ENCODE measurements at places on chromosomes 7 and 10.

- no peak for DNase-seq
Measured at GRCh38 chr10:3452173-3452626, 279.6 kb upstream of the PITRM1 start.

GRCh38 chr7:47226696-47227095, 355.2 kb downstream of the TNS3 start:
- DNase-seq = no peak

- no peak for DNase-seq
Measured at GRCh38 chr7:11177793-11178192, 204.1 kb downstream of the PHF14 start.

DNA sequence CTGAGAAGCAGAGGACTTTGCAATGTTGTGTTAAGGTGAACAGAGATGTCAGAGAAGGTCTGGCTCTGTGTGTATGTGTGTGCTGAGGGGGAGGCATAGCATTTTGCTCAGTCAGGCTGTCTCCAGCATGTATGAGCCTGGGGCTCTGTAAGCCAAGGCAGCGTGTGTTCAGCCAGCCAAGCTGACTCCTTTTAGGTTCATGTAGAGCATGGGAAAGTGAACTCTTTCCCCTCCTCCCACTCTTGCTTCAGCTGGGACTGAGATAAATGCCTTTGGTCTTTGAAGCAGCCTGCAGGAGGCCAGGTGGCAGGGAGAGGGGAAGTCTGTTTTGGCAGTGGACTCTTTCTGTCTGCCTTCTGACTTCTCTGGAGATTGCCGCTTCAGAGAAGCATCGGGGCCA, 3.8 kb downstream of the SFXN2 start:
- no peak for DNase-seq

GRCh38 chr10:10821926-10822325, 195.7 kb upstream of the CELF2 start:
- DNase-seq = no peak

- no peak for DNase-seq
Measured at GRCh38 chr10:124319926-124320391, 98.8 kb downstream of the OAT start.

GRCh38 chr7:84829719-84830118, 357.1 kb downstream of the SEMA3D start:
- no peak for DNase-seq

DNA sequence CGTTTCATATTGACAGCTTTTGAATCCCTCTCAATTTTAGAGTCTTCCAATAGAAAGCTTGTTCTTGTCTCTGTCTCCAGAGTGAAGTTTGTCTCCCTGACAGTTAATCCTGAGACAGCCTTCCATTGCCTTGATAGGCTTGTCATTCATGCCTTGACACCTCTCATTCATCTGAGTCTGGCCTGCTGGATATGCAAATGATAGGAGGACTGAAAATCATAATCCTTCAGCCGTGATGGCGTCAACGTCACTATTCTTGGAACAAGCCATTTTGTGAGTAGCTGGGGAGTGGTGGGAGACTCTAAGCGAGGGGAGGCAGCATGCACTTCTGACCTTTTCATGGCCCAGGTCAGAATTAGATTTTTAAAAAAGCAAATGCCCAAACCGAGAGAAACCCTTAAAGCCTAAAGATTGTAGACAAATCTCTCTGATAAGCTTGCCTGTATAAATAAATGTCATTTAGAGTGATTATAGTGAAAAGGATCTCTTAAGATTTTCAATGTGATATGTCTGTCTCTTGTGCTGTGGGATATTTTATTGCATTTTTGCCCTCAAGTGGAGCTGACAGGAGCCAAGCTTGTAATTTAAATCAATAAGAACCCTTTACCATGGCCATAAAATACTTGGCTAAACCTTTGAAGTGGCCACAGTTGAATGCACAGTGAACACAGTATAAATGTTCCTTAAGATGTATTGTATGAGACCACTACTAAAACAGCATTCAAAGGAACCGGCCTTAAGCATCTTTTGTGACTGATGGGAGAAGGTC, 148.8 kb downstream of the SNX10 start:
- DNase-seq = peak; percentile 64

DNA sequence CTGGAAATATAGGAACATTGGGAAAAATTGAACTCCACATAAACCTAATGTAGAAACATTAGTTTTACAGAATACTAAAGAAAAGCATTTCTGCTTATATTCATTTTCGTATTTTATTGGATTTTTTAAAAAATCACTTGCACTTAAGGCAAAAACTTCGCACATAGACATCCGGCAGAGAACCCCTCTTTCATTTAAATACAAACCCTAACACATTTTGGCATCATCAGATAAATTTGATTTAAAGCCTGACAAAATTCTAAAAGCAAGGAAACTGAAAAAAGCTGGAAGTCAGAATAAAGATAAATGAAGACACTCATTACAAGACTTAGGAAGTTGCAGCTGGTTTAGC, 396 bp upstream of the EXOC4 start:
- DNase-seq = no peak

DNA sequence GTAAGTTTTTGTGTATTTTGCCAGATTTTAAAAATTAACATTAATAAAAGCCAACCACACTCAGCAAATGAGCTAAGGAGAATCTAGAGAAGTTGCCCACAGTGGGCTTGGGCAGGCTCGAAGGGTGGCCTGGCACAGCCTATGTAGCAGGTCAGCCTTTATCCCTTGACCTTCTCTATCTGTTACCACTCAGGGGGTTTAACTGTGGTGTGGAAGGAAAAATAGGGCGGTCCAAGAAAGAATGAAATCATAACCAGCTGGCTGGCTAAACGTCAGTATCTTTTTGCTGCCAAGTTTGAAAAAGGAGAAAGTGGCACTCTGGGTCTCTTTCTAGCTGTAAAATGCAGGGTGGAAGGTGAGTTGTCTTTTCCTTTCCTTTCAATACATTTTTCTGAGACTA, 130.3 kb upstream of the ASAH2 start:
- no peak for DNase-seq

DNA sequence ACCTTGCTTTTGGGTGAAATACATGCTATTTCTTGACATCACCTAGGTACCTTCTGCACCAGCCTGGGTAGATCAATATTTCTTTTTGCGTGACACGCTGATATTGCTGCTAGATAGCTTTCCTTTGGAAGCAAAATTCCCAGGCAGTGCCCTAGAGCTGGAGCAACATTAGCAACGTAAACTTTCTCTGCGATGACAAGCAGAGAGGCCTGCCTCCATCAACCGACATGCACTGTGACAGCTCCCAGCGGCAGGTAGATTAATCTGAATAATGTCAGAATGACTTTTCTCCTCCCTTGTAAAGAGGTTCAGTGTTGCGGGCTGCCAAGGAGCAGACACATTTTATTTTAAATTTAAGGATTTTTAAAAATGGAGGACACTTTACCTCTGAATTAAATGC, 307.4 kb downstream of the GALNT17 start:
- DNase-seq = no peak

DNA sequence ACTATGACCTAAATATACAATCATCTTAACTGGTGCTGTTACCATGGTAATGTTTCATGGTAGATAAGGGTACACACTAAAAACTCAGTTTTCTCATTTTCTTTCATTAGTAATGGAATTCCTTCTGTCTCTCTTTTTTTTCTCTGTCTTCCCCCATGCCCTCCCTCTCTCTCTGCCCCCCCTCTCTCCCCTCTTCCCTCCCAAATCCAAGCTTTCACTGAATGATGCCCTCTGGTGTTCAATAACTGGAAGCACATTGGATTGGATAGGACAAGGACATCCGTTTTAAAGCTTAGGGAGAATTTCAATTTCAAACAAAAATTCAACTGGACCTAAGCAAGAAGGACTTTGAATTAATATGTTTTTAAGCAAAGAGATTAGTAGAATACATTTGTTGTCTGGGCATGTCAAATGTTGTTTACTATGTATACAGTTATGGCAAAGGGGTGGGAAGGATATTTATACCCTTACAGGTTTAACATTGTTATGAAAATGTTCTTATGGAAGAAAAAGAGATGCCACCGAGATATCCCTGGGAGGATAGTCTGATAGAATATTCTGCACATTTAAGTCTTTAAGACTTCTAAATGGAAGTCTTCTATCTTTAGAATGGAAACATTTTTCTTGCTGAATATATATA, 6.1 kb downstream of the CHRM2 start:
- DNase-seq = no peak

GRCh38 chr7:84137812-84138211, 56.8 kb downstream of the SEMA3A start:
- DNase-seq = no peak

DNA sequence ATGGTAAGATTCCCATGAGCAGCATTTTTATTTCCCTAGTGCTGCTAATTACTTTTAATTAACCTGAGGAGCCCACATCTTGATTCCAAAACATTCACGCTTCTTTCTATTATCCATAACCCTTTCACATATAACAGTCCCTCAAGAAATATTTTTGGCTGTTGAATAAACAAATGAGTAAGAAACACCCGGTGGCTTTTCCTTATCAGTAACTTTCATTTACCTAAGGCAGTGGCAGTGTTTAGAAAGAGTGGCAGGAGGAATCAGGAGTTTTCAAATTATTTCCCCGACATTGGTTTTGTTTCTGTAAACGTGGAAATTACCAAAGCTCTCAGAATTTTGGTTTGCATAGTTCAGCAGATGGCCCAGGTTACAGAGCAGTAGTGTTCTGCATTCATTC, 1015.6 kb upstream of the LRRTM3 start:
- no peak for DNase-seq

GRCh38 chr7:93828260-93828659, 62.3 kb downstream of the TFPI2 start:
- no peak for DNase-seq

GRCh38 chr10:11469575-11470391, 141.7 kb downstream of the USP6NL start:
- no peak for DNase-seq

DNA sequence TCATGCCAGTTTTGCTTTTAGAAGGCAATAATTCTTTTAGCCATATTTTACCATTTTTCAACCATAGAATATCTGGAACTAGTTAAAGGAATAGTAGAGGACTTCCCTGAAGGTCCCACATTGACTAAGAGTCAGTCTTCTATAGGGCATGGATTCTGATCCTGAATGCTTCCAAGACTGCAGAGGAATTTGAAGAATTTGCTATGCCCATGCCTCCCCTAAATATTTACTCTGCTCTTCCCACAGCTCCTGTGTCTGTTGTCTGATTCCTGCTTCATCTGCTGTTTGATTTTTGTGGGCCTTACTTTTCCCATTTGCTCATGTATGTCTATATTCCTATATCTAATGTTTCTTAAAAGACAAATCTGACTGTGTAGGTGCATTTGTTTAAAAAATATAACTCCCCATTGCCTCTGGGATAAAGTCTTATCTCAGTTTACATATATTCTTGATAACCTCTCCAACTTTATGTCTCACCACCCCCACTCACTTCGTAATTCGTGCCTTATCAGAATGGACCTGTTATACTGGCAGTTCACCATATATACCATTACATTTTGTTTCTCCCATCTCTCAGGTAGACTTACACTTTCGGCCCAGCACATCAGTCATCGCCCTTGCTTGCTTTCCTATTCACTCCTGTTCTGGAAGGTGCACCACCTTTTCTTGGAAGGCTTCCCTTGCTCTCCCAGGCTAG, 33.9 kb downstream of the LRRC4 start:
- no peak for DNase-seq

- DNase-seq = no peak
Measured at GRCh38 chr10:119095640-119096039, 8.3 kb upstream of the DENND10 start.

- DNase-seq = no peak
Measured at GRCh38 chr7:94530109-94530508, 20.5 kb downstream of the CASD1 start.

- DNase-seq = no peak
Measured at GRCh38 chr10:97479939-97480338, 18.3 kb downstream of the MMS19 start.

- no peak for DNase-seq
Measured at GRCh38 chr7:138720286-138720685, 19.1 kb upstream of the SVOPL start.

DNA sequence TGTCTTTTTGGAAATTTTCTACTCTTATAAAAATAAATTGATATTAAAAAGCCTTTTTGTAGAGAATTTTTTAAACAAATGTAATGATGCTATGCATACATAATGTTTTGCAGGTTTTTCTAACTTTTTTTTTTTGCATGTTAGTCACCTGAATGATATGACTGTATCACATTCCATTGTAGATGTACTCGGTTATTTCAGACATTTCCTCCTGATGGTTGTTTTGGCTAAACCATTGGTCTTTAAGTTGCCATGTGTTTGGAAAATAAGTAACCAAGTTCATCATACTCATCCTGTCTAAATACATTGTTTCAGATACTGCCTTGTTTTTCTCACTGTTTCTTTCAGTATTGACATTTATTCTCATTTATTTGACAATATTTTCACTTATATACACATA, 25.8 kb downstream of the NHLRC2 start:
- no peak for DNase-seq

DNA sequence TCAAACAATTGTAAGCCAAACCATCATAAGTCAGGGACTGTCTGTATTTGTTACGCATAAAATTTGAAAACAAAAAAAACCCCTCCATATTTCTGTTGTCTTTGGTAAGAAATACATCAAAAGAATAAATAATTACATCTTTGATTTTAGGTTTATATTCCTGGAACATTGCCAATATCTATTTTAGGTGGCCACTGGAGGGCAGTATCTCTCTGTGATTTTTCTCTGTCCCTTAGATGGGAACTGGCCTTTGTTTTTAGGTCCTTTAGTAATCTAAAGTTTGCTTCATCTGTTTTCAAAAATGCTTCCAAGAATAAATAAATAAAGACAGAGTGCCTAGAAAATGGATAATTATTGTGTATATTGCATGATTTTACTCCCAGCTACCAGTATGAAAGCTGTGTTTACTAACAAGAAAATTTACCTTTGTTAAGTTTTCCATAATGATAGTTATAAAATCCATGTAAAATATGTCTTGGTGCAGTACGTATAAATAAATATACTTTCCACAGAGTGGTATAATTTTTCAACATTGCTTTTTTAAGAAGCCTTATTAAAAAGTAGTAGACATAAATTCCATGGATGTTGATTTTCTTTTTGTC, 64.2 kb downstream of the PHYHIPL start:
- no peak for DNase-seq

DNA sequence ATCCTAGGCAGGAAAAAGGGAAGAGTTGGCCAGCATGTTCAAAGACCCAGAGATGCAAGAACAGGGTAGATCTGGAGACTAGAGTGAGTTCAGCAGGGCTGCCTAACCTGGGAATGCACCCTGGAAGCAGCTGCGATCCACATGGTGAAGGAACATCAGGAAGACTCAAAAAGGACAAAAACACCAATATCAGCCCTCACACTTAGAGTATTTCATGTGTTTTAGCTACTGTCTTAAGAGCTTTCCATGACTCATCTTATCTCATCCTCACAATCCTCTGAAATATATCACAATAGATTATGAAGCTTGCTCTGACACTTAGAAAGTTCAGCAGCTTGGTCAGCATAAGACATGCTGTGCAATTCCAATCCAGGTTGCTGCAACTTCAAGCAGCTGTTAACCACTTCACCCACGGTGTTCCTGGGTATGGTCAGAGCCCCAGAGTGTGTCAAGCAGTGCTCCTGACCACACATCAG, 380.9 kb downstream of the PARD3 start:
- no peak for DNase-seq

Measured in NCI-H2107 (cell line).